CD8-positive, alpha-beta T cell (primary cell): ENCODE measurements at places on chromosomes 4 and X. TPM values are rescaled to one million over a fixed set of nuclear protein-coding genes. Genes with fewer than 3 reads are reported as not detected.

- no peak for DNase-seq
Measured at GRCh38 chr4:8568068-8568668, 12.0 kb upstream of the GPR78 start.

GRCh38 chr4:186725469-186726425 lies 2.1 kb upstream of the FAT1 start:
- DNase-seq, result no peak

PLS3 gene
- not detected for total RNA-seq

- DNase-seq, result no peak
Measured at GRCh38 chrX:44922980-44923379, 50.0 kb downstream of the KDM6A start.

DNA sequence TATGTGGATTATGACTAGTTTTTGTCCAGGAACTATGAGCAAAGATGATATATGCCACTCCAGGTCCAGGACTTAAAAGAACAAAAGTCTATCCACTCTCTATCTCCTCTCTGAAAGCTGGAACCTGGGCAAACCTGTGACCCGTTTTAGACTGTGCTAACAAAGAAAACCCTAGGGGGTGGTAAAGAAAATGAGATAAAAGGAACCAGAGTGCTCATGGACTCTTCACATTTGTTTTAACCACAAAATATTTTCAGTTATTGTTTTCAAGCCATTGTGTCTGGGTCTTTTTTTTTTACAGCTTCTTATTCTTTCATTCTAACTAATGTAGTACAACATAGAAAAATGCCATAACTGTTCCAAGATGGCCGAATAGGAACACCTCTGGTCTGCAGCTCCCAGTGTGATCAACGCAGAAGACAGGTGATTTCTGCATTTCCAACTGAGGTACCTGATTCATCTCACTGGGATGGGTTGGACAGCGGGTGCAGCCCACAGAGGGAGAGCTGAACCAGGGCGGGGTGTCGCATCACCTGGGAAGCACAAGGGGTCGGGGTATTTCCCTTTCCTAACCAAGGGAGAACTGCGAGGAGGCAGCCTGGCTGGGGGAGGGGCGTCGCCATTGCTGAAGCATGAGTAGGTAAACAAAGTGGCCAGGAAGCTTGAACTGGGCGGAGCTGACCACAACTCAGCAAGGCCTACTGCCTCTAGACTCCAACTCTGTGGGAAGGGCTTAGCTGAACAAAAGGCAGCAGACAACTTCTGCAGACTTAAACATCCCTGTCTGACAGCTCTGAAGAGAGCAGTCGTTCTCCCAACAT lies 45.1 kb downstream of the CHM start:
- DNase-seq, result peak; percentile 26

GRCh38 chr4:22203711-22204011 lies 255.1 kb upstream of the KCNIP4 start:
- DNase-seq, result no peak

CD99L2 gene
- total RNA-seq, result 6.4 TPM

- DNase-seq, result peak; percentile 53
Measured at GRCh38 chrX:74382613-74383012, 38.7 kb upstream of the SLC16A2 start.

- DNase-seq, result no peak
Measured at GRCh38 chr4:127509155-127509554, 123.6 kb upstream of the INTU start.

CPZ gene
- total RNA-seq, result not detected

- no peak for DNase-seq
Measured at GRCh38 chr4:11155208-11155867, 273.4 kb downstream of the HS3ST1 start.

FAM149A gene
- total RNA-seq, result 0.79 TPM

GRCh38 chrX:37871626-37872302 lies 24.4 kb upstream of the DYNLT3 start:
- no peak for DNase-seq

VEGFD gene
- total RNA-seq, result not detected

SMARCA1 gene
- 0.39 TPM for total RNA-seq

GRCh38 chr4:15955670-15956069 lies 7.3 kb downstream of the FGFBP2 start:
- DNase-seq, result no peak

GAB3 gene
- 5.0 TPM for total RNA-seq

ATP2B3 gene
- not detected for total RNA-seq

DNA sequence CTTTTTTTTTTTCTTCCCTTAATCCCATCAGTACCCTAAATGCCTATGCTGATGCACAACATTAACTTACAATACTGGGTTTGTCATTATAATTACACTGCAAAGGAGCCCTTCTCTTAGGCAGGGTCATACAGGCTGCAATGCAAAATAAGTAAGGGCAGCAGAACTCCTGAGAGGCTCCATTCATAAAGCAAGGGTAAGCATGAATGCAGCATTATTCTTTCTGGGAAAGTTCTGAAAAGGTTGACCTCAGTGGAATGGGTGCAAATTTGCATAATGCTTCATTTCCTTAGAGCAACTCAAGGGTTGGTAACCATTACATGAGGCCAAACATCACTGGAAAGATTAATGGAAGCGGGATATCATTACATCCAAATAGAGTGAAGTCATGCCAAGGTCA lies 789.2 kb downstream of the KLHL13 start:
- DNase-seq, result no peak

- no peak for DNase-seq
Measured at GRCh38 chrX:149759824-149760223, 14.0 kb upstream of the HSFX1 start.

- no peak for DNase-seq
Measured at GRCh38 chr4:91611782-91612181, 692.0 kb upstream of the GRID2 start.

DNA sequence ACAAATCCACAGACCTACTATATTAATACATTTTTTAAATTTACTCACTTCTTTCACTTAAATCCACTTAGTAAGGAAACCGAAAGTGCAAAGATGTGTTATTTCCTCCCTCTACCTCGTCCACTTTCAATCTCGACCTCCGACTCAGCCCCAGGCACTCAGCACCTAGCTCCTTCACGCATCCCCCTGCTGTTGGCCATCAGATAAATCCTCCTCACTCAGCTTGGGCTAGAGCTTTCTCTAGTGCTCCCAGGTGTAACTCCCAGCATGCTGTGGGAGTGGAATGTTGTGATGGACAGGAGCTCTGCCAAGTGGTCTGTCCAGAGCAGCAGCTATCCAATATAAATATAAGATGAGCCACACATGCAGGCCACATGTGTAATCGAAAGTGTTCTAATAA lies 26.7 kb upstream of the TEC start:
- DNase-seq, result no peak

DRD5 gene
- not detected for total RNA-seq

DNA sequence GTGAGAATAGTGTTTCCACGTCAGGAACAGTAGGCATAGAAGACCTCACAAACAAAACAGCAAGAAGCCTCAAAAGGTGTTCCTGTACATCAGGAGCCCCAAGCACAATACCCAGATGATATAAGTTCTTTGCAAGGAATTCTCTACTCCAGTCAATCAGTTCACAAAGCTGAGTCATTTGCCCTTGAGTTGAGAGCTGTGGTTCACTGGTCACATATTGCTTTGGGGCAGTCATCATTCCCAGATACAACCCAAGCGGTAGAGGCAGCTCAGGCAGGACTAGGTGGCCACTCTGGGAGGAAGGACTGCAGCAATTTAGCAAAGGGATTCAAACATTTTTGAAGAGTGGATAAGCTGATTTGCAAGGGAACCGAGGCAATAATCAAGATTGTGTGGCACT lies 551.5 kb upstream of the ZFP42 start:
- DNase-seq, result no peak
